Prostate gland (tissue), 2 donors: ENCODE measurements at places on chromosomes 13 and 19. TPM values are rescaled to one million over a fixed set of nuclear protein-coding genes. Genes with fewer than 3 reads are reported as not detected.

DNA sequence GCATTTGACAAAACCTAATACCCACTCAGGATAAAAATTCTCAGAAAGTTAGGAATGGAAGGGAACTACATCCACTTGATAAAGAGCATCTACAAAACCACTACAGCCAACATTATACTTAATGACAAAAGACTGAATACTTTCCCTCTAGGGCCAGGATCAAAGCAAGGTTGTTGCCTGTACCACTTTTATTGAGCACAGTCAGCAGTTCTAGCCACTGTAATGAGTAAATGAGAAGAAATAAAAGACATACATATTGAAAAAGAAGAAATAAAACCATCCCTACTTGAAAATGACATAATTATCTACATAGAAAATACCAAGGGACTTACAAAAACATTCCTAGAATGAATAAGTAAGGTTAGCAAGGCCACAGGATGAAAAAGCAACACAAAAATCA is 194.8 kb upstream of the ZNF507 start:
- DNase-seq = no peak

GRCh38 chr13:25378528-25378927 is 6.8 kb downstream of the ATP8A2 start:
- DNase-seq = no peak

GRCh38 chr13:53743906-53744305 is 715.3 kb downstream of the OLFM4 start:
- no peak for DNase-seq

The PROZ gene
- not detected for total RNA-seq

DNA sequence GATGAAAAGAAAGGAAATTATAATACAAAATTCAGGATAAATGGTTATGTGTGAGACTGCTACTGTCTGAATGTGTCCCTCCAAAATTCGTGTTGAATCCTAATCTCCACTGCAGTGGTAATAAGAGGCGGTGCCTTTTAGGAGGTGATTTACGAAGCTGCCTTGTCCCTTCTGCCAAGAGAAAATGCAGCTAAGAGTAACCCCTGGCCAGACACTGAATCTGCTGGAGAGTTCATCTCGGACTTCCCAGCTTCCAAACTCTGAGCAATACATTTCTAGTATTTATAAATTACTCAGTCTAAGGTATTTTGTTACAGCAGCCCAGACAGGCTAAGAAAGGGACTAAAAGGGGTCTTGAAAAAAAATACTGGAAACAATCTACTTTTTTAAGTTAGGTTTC is 152.6 kb downstream of the KLF12 start:
- no peak for DNase-seq

GRCh38 chr13:33403807-33404362 is 118.3 kb upstream of the STARD13 start:
- DNase-seq = no peak

GRCh38 chr13:48251611-48252081 is 18.6 kb downstream of the ITM2B start:
- no peak for DNase-seq

- DNase-seq = no peak
These were observed 360.9 kb downstream of the SLITRK5 start for GRCh38 chr13:88031980-88032559.

The PEG3 gene
- 101 TPM for total RNA-seq

DNA sequence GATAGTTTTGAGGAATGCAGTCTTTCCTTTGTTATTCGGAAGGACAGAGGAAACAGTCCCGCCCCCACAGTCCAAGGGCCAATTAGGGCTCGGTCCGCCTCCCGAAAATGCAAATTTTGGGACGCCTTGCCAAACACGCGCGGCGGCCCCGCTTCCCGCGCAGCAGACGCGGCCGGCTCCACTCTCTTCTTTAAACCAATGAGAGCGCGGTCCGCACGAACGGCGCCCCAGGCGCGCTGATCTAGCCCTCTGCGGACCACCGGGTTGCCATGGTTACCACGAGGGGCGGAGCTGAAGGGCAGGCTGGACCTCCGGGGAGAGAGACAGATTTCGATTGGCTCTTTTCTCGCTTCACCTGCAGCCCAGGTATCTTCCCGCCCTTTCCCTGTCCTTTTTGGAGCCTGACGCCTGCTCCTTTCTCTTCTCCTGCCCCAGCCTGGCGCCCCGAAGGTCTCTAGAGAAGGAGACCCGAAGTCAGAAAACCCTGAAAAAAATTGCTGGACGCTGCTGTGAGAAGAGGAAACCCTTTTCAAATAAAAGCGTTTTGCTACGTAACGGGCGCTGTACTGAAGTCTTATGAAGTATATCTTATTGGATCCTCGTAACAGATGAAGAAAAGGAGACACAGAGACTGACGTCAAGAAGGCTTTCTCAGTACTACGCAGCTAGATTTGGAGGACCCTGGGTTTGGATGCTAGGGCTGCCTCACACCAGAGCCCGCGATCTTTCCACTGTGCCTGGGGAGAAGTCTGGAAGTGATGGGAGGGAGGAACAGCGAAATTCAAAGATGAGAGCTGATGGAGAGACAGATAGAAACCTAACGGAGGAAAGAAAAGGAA is 2.0 kb downstream of the PTH2 start:
- DNase-seq = peak; percentile 20

The ZNF221 gene
- total RNA-seq = 8.0 TPM

The KIR2DL4 gene
- not detected for total RNA-seq

GRCh38 chr19:18588611-18589379 is at the start of gene REX1BD:
REX1BD (plus strand) TSS chr19:18588798; CDS start chr19:18588802, 4 bp downstream.
- peak; percentile 58 for DNase-seq

DNA sequence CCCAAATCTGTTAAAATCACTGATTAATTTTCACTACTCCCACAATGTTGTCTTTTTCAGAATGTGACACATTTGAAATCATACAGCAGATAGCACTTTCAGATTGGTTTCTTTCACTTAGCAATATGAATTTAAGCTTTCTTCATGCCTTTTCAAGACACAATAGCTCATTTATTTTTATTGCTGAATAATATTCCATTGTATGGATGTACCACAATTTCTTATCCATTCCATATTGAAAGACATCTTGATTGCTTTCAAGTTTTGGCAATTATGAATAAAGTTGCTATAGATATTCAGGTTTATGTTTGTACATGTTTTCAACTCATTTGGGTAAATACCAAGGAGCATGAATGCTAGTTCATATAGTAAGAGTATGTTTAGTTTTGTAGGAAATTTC is 2635.6 kb upstream of the PCDH20 start:
- no peak for DNase-seq

- no peak for DNase-seq
These were observed 7.4 kb upstream of the SLITRK6 start for GRCh38 chr13:85806553-85807175.

DNA sequence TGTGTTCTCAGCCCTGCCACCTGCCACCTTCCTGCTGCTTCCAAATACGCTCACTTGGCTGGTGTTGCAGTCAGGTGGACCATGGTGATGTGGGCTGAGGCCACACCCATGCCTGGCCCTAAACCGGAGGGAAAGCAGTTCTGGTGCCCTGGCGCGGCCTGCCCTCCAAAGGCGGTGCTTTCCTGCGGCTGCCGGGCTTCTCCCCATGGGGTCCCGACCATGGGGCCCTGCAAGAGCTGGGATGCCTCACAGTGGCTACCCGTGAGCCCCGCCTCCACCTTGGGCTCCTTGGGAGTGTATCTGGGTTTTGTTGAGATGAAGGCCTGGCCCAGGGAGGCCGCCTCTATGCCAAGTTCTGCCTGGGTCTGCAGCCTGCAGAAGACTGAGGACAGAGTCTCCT is 73.7 kb downstream of the ERICH6B start:
- no peak for DNase-seq

DNA sequence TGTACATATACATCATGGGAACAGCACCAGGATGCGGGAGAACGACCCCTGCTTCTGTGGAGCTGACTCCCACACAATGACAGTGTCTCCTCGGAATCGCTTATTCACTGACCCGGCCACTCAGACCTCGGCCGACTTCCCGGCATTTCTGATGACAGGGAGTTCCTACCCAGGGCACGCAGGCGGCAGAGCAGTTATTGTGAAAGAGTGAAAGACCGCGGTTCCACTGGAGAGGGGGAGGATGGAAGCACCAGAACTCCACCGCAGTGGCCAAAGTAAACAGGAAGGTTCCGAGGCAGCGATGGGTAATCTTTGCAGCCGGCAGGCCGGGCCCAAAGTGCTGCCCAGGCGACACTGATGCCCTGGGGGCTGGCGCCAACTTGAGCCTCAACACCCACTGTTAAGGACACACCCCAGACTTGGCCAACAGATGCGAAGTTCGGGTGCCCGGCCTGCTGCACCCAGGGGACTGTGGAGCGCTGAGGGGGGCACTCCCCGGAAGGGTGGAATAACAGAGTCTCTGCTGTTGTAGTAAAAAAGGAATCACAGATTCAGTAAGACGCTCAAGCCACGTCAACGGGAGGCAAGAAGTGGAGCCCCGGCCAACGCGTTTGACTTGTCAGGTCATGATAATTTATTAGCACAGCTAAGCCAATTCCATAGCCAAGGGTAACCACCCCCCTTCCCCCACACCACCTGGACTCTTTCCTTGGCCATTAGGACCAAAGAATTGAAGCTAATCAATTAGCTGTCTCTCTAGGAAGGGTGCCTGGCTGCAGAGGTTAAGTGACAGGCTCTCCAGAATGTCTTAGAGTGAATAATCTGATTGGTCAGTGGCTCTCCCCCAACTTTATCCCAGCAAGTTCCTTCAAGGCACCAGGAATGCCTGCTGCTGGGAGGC is 5.8 kb downstream of the MLLT1 start:
- peak; percentile 92 for DNase-seq

DNA sequence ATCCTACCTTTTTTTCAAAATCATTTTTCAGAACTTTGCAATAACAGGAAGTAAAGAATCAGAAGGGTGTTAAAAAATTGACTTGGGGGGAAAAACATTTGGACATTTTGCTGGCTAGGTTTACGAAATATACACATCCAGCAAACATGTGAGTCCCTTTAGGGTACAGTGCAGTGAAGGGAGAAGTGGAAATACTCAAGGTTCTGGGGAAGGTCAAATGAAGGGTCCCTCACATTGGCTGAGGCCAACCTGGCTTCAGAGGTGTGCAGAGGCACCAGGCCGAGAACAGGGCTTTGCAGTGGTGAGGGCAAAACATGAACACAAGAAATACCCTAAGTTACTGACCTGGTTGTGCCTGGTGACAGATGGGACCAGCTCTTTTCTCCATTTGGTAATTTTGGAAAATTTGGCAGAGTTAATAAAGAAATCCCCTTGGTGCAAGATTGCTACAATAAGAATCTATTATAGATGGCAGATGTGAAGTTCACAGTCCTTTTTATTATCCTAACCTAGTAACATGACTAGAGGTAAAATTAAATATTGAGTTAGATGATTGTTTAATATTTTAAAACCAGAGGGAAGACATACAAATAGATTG is 1.5 kb upstream of the UPF3A start:
- DNase-seq = no peak

DNA sequence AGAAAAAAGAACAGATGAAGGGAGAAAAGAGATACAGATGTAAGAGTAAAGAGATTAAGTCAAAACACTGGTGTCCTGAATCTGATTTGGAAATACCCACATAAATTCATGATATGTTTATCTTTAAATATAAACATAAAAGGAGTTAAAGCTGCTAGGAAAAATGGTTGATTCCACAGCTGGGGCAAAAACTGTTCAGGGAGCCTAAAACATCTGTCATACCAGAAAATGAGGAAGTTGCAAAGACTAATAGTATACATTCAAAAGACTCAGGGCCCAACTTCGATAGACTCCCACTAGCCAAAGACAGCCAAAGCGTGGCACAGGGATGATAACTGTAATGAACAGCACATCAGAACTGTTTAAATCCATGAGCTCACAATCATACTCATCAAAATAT is 62.0 kb downstream of the ABCC4 start:
- no peak for DNase-seq

- DNase-seq = no peak
These were observed 16.2 kb upstream of the CPB2 start for GRCh38 chr13:46121033-46121432.

DNA sequence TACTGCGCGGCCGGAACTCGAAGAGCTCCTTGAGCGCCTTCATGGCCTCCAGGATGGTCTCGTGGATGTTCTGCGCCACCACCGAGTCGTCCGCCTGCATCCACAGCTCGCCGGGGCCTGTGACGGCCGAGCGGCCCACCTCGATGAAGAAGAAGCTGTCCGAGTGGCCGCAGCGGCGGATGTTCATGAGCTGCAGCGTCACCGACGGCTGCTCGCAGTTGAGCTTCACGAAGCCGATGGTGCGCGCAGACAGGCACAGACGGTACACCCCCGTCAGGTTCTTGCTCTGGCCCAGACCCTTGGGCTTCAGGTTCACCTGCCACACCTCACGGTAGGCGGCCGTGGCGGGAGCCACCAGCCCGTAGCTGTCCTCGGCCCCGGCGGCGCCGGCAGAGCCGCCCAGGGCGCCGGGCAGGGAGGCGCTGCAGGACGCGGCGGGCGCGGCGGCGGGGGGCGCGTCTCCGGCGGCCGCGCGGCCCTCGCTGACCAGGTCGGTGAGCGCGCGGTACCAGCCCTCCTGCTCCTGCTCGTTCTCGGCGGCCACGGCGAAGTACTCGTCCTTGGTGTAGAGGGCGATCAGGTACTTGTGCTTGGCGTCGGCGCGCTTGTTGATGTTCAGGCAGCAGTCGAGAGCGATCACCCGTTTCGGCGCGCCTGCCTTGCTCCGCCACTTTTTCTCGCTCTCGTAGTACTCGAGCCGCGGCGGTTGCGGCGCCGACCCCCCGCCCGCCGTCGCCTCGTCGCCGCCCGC is 1.1 kb downstream of the IRS2 start:
- DNase-seq = no peak

The ATP8B3 gene
- 4.7 TPM for total RNA-seq

The CD33 gene
- total RNA-seq = 2.5 TPM

- no peak for DNase-seq
These were observed 110.3 kb downstream of the NHLRC3 start for GRCh38 chr13:39148513-39148961.

- no peak for DNase-seq
These were observed 372.7 kb downstream of the ENOX1 start for GRCh38 chr13:43414111-43414510.

DNA sequence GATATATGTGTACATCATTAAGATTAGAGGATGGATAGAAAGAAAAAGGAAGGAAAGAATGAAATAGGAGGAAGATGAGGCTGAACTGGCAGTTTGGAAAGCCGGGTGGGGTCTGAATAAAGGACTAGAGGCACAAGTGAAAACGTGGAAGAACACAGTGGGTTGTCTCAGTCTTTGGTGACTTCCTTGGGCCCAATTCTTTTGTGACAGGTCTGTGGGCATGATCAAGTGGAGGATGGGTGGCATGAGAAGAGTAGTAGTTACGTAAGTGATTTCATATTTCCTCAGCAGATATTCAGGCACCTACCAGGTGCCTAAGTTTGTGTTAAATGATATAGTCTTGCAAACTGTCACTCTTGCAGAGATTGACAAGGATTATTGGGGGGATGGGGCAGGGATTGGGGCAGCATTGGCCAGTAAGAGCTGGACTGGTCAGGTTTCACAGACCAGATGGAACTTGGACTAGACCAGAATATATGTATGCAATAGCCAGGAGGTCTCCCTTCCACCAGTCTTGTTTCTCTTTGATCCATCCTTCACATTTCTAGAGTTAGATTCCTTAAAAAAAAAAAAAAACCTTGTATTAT is 2.7 kb downstream of the TPP2 start:
- DNase-seq = no peak

GRCh38 chr19:50330365-50331078 is 1.3 kb upstream of the KCNC3 start:
- peak; percentile 69 for DNase-seq

- no peak for DNase-seq
These were observed 75.6 kb downstream of the SPRY2 start for GRCh38 chr13:80265348-80265747.
